NK-92 treated with Interleukin-12 subunit alpha and Interleukin-12 subunit beta, amount 100 ng/mL, for 24 hours (cell line): ENCODE measurements at places on chromosomes 6 and 20.

DNA sequence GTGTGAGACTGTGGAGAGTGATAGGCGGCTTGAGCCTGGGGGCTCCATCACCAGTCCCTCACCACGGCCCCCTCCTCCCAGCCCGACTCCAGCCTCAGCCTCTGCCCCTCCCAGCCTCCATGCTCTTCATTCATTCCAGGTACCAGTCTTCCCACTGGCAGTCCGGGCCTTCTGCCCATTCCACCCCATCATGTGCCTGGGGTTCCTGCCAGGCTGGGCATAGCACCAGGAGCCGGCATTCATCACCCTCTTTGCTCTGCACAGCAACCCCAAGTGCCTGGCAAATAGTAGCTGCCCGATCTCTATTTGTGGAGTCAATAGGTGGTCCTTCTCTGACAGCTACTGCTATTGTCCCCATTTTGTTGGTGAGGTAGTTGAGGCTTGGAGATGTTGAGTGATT is 39.6 kb upstream of the GTSF1L start:
- no peak for DNase-seq

GRCh38 chr6:123550052-123550617 is 86.6 kb downstream of the TRDN start:
- DNase-seq: no peak

DNA sequence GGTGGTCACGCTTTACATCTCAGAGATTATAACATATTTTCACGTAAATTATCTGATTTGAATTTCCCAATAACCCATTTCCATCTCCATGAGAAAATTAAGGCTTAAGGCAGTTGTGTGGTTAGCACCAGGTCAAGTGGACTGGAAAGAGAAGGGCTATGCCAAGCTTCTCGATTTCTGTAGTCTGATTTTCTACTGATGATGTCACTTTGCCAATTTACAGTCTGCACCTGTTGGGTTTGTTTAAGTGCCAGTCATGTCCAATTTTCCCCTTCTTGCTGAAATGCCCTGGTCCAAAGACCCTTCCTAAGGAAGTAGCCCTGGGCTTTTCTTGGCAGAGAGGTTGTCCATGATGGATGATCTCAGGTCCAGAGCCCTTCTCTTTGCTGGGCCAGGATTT is 562.3 kb upstream of the BTBD3 start:
- no peak for DNase-seq

DNA sequence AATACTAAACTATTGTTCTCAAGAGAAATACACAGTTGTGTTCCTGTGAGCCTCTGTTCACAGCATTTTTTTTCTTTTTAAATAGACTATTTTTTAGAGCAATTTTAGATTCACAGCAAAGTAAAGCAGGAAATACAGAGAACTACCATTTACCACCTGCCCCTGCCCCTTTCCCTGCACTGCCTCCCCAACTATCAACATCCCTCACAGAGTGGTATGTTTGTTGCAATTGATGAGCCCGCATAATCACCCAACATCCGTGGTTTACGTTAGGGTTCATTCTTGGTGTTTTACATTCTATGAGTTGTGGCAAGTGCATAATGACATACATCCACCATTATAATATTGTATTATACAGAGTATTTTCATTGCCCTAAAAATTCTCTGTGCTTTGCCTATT is 71.6 kb upstream of the TNFAIP3 start:
- DNase-seq: no peak

GRCh38 chr6:151757506-151757955 is 50.0 kb upstream of the ESR1 start:
- no peak for DNase-seq

- DNase-seq: no peak
Measured at GRCh38 chr6:137746264-137746663, 120.8 kb upstream of the TNFAIP3 start.
